Stimulated activated CD8-positive, alpha-beta memory T cell treated with anti-CD3 and anti-CD28 coated beads, Interleukin-4, amount 100 ng/mL, for 4 hours (primary cell): ENCODE measurements at places on chromosomes 7 and 10.
A peak's percentile ranks its signal among the peaks of the same experiment; 100 is the strongest.

DNA sequence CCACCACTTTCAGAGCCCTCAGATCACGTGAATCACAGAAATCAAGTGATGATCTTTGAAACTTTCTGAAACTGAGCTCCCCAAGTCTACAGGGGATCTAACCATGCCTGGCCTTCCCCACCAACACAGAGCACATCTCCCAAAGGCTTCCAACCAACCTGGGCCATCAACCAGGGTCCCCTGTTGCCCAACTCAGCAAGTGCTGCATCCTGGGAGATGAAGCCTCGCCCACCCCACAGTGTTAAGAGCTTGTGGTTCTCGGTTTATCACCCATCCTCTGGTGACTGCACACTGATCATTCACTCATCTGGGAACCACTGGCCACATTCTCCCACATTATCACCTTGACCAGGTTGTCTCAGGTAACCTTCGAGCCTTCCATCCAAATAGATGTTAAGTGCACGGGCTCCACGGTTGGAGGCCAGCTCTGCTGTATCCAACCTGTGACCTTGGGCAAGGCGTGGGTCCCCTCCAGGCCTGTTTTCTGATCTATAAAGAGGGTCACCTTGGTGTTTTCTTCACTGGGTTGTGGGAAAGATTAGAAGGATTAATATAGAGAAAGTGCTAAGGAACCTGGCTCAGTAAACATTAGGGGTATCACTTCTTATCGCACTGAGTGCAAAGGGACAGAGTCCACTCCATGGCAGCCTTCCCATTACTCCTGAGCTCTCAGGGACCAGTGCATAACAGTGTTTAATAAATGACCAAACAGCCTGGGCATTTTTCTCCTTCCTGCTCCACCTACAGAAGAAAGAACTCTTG is 3.6 kb downstream of the ZNF488 start:
- DNase-seq = no peak

GRCh38 chr7:137331378-137331777 is 12.2 kb downstream of the PTN start:
- DNase-seq = no peak

DNA sequence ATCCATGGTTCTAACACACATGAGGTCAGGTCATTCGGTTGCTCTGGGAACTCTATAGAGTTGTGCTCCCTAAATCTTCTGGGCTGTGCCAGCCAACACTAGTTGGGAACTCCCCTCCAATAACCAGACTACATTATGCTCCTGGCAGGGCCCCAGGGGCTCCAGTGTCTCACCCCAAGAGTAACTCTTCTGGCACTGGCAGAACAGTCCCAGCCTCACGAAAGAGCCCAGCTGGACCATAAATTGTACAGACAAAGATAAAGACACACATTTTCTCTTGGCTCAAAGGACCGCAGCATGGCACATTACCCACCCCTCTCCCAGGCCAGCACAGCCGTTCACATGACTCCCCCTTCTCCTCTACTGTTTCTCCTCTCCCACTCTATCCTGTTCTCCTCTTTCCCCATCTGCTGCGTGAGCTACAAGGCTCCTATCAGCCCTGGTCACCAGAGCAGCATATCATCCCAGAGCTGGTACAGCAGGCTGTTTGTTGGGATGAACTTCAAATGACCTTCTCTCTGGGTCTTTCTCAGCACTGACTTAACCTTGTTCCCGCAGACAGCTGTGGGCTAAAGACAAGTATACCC is 230.6 kb downstream of the PLXNA4 start:
- no peak for DNase-seq

DNA sequence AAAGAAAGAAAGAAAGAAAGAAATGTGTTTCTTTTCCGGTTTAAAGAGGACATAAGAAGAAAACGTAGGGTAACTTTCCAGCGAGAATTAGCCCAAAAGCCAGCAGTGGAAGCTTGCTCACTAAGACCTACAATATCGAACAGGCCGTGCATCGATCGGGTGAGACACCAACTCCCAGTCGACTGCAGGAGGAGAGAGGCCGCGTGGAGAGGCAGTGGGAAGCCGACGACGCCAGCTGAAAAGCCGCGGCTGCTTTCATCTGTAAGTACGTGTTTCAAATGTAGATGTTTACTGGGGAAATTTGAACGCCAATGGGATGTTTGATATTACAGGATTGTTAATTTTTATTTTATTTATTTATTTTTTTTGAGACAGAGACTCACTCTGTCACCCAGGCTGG is 28.6 kb upstream of the GIMAP8 start:
- no peak for DNase-seq

- no peak for DNase-seq
These were observed 188.3 kb downstream of the WDR37 start for GRCh38 chr10:1244493-1244892.

- peak; percentile 53 for DNase-seq
These were observed 172.6 kb upstream of the TNRC18 start for GRCh38 chr7:5596046-5596895.

GRCh38 chr10:26911811-26912461 is 51.2 kb upstream of the ABI1 start:
- DNase-seq = no peak

GRCh38 chr10:130489891-130490290 is 353.7 kb downstream of the GLRX3 start:
- DNase-seq = no peak

- no peak for DNase-seq
These were observed 15.4 kb upstream of the PRF1 start for GRCh38 chr10:70617798-70618568.

DNA sequence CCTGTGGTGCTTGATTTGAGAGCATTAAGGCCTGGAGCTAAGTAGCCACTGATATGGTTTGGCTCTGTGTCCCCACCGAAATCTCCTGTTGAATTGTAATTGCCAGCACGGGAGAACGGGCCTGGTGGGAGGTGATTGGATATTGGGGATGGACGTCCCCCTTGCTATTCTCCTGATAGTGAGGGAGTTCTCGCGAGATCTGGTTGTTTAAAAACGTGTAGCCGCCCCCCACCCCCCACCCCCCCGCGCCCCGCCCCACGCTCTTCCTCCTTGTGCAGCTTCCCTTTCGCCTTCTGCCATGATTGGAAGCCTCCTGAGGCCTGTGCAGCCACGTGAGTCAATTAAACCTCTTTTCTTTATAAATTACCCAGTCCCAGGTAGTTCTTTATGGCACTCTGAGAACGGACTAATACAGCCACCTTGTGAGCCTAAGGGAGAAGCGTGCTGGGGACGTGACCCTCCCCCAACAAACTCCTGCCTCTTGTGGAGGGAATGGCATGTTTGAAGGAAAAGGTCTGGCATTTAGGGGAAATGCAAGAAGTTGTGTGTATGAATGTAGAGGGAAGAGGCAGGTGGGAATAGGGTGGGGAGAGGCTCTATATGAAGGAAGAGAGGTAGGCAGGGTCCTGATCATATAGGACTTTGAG is 118.0 kb upstream of the KMT2C start:
- no peak for DNase-seq

DNA sequence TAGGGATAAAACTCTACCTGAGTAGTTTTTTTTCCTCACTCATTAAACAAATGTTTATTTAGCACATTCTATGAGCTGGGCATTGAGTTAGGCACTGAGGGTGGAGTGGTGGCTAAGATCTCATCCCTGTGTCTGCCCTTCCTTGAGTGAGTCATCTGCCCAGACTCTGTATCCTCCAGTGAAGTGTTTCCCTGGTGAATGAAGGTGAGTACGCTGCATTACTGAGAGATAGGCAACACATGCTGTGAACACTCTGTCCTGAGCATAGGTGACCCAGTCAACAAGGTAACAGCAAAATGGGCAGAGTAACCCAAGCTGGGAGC is 5.8 kb downstream of the PITX3 start:
- no peak for DNase-seq

DNA sequence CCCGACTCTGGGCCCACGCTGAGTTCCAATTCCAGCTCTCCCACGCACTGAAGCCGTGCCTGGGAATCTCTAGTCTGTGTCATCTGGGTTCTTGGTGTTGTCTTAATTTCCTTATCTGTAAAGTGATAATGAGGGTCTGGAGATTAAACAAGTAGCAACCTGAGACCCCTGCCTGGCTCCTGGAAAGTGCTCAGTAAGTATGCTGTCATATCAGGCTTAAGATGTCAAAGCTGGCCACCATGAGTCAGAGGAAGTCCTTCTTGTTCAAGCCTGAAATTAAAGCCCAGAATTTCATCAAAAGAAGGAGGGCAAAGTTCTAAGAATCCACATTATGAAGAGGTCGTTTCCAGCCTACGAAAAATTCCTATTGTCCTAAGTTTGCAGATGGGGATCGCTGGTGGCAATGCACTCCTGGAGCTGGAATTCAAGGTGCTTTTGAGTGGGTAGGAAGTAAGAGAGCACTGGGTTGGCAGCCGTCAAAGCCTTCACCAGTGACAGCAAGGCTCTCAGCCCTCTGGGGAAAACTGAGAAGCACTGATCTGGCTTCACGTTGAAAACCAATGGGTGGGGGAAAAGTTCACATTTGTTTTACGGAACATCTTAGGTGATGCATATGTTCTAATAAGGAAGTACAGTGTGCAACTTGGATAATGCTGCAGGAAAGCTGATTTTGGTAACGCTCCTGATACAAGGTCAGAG is 50.3 kb upstream of the NCAPG2 start:
- DNase-seq = no peak

DNA sequence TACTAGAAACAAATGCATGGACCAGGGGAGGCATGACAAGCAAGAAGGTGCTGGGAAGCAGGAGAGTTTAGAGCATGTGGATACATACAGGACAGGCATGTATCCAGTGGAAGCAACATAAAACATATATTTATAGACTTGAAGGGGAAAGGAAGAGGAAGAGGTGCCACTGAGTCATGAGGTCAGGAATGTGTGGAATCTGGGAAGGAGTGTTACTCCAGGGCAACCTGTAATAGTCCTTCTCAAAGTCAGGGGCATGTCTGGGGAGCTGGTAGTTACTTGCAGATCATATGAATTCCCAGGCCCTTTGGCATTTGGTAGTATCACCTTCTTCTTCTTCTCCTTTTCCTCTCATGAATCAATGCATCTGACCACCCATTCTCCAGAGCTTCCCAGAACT is 246.6 kb downstream of the XPNPEP1 start:
- DNase-seq = no peak

- DNase-seq = no peak
These were observed 121.6 kb upstream of the ZNF92 start for GRCh38 chr7:65251851-65252620.

DNA sequence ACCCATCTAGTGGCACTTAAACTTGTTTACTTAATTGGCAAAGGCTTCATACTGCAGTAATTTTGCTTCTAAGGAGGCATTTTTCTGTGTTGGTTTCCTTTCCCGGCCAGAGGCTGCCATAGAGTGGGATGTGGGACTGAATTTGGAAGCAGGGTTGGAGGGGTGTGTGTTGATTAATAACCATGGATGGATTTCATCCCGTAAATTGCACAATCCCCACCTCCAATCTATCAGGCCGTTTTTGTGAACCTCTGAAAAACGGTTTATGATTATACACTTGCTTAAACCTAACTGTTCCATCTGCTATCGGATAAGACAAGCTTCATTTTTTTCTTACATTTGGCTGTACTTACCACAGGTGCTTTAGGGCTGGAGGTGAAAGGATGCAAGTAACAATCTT is 1.3 kb downstream of the TMEM60 start:
- DNase-seq = no peak

GRCh38 chr7:137992550-137993394 is 9.1 kb downstream of the CREB3L2 start:
- no peak for DNase-seq

- no peak for DNase-seq
These were observed 18.2 kb upstream of the CDH23 start for GRCh38 chr10:71378336-71379117.
